ENCODE measurements at places on chromosomes 3 and 15. TPM values are rescaled to one million over a fixed set of nuclear protein-coding genes. Genes with fewer than 3 reads are reported as not detected.

PP2D1 gene
- 0.28 TPM for polyA plus RNA-seq

SPTBN5 gene
- 5.4 TPM for polyA plus RNA-seq

STXBP5L gene
- 0.18 TPM for polyA plus RNA-seq

AHSG gene
- 0.61 TPM for polyA plus RNA-seq

TIMP4 gene
- 1.8 TPM for polyA plus RNA-seq

MYL3 gene
- polyA plus RNA-seq: 337 TPM

ACKR2 gene
- 0.23 TPM for polyA plus RNA-seq

DUOX1 gene
- polyA plus RNA-seq: not detected

Measured in muscle of arm (tissue), 14 donors.